NCI-H2107 (cell line): ENCODE measurements at places on chromosomes 4 and X.

DNA sequence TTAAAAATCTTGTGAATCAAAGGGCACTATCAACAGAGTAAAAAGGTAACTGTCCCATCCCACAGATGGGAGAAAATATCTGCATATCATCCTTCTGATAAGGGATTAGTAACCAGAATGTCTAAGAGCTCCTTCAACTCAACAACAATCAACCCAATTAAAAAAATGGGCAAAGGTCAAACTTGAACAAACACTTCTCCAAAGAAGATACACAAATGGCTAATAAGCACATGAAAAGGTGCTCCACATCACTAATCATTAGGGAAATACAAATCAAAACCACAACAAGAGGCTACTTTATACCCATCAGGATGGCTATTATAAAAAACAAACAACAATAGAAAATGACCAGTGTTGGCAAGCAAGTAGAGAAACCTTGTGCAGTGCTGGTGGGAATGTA, 43.3 kb downstream of the TMEM165 start:
- no peak for DNase-seq

GRCh38 chr4:1748465-1748995, 27.2 kb downstream of the TACC3 start:
- peak; percentile 48 for DNase-seq

- no peak for DNase-seq
These were observed 13.8 kb downstream of the GPM6B start for GRCh38 chrX:13803116-13803515.

DNA sequence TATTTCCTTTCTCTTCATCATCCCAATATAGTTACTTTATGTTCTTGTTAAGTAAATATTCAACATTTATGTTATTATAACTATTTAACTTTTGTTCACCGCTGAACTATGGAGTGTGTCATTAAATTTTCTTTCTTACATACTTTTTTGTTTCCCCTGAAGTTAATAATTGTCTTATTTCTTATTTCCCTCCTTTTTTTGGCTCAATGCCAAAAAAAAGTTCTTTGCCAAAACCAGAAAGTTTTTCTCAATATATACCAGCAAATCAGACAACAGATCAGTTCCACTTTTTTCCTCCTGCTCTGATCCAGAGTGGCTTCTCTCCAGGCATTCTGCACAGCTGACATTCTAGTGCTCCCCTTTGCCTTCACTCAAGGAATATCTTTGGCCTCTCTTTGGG, 187.0 kb upstream of the PPARGC1A start:
- DNase-seq = no peak

GRCh38 chrX:21266949-21267348, 107.3 kb upstream of the CNKSR2 start:
- DNase-seq = no peak

- DNase-seq = no peak
These were observed 114.5 kb upstream of the PCDH7 start for GRCh38 chr4:30605616-30606190.

GRCh38 chr4:159071178-159071968, 31.5 kb upstream of the RAPGEF2 start:
- no peak for DNase-seq

GRCh38 chr4:189787216-189788031, 153.2 kb upstream of the FRG1 start:
- DNase-seq = no peak

DNA sequence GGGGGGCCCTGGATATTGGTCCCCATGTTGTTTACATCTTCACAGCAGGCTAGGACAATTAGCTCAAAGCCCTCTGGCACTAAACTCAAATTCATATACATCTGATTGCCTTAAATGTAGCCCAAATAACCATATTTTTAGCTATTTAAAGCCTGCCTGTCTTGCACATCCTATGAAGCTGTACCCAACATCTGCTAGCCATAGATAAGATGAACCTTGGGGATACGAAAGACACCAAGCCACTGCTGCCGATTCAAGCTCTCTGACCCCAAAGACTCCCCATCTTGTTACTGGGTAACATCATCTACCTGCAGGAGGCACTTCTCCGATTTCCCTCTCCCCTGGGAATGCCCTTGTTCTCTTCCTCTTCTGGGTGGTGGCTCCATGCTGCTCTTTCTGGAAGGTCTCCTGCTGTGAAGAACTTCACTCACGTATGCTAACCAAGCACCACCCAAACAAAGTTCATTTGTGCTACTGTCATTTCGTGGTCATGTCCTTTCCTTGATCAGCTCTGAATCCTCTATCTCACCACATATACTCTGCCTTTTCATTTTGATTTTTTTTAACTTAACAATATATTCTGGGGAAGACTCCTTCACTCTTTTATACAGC, 107.7 kb upstream of the ATXN3L start:
- no peak for DNase-seq

- DNase-seq = no peak
These were observed 50.1 kb downstream of the RXFP1 start for GRCh38 chr4:158571736-158572135.

GRCh38 chr4:79025170-79025569, 85.9 kb upstream of the PAQR3 start:
- no peak for DNase-seq

GRCh38 chr4:23333946-23334878, 555.6 kb downstream of the PPARGC1A start:
- peak; percentile 42 for DNase-seq

- DNase-seq = no peak
These were observed 297.5 kb upstream of the PABPC4L start for GRCh38 chr4:134499074-134499473.

DNA sequence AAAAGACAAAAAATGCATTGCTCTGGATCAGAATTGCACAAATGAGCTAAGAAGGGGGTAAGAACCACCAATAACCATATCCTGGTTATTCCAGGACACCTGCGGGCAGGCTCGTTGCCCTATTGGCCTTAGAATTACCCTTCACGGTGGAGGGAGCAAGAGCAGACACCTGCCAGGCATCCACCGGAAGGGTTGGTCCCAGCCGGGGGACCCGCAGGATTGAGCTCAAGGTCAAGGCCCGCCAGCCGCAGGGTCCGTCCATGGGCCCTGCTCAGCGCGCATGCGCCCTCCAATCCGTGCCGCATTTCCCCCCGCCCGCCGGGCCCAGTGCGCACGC, 575 bp downstream of the SLC25A6 start:
- no peak for DNase-seq

DNA sequence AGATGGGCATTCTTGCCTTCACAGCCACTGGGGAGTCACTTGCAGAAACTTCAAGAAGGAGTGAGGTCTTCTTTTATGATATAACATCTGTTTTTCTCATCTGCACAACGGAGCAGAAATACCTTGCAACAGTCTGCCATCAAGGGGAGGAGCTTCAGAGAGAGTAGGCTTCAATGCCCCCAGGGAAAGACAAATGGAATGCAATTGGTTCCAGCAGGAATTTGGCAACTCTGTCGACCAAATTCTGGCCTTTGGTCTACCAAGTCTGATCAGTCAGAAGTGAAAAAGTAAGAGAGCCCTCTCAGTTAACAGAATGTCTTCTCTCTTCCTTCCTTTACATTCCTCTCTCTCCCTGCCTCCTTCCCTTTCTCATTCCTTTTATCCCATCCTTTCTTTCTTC, 229.3 kb downstream of the IDS start:
- no peak for DNase-seq

DNA sequence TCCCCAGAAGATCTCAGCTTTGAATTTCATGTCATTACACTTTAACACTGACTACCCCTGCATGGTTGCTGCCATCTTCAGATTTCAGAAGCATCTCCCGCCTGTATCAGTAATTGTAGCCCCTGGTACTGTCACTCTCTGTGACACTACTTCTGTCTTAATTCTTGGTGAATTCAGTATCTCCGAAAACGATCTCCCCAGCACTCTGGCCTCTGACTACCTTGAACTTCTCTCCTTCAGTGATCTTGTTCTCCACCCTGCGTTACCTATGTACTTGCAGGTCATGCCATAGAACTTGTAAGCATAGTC, 53.8 kb upstream of the ABCG2 start:
- DNase-seq = no peak

DNA sequence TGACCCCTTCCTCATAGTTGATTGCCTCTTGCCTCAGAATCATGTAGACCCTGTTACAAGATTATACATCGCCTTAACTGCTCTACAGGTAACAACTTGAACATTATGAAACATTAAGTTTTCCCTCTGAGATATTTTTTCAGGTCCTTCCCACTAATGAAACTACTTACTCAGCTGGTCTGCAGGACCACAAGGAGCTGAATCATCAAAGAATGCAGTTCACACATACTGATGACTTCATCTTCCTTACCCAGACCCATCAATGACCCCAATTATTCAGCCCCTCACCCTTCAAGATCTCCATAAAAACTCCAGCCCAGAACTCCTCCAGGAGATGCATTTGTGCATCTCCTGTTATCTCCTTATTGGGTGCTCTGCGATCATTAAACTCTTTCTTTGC, 720.9 kb downstream of the RAPGEF2 start:
- no peak for DNase-seq

- DNase-seq = no peak
These were observed 1.8 kb downstream of the TLL1 start for GRCh38 chr4:165874791-165875371.

DNA sequence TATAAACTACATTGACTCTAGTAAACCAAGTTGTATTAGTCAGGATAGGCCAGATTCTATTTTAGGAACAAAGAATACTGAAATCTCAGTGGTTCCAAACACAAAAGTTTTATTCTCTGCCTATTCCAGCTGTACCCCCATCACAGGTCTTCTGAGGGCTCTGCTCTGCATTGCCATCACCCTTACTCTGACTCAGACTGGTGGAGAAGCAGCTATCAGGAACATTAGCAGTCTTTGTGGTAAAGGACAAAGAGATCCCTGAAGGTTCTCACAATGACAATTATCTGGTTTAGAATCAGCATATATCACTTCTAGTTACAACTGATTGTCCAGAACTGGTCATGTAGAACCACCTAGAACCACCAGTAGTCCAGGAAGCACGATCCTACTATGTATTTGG, 251.1 kb downstream of the GLUD2 start:
- DNase-seq = no peak
